ENCODE measurements at places on chromosomes 7 and 10.

DNA sequence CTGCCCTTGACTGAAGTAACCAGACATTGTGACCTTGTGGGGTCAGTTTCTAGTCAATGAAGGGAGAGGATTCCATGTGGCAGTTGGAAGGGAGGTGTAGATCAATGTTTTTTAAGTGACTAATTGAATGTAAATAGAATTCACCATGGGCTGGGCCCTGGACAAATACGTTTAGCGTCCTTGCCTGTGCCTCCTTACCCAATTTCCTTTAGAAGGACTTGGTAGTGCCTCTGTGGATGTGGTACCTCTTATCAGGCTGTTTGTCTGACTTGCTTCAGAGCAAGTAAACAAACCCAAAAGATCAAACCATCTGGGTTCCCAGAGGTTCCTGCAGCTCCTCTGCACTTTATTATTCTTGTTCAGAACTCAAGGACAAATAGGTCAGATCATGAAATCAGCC lies 4.3 kb upstream of the KAT6B start:
- DNase-seq, result no peak

DNA sequence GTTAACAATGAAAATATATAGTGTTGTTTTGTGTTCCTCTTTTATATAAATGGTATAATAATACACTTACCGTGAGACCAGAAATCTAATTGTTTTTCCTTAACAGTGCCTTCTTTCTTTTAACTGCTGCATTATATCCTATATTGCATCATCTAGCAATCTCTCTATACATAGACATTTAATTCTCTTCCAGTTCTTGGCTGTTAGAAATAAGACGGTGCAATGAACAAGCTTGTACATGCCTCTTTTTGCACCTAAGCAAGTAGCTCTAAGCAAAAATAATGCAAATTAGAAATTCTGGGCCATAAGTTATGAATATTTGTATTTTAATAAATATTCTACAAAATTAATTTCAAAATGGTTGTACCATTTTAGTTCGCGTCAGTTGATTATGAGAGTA lies 55.9 kb upstream of the AHR start:
- DNase-seq, result no peak

DNA sequence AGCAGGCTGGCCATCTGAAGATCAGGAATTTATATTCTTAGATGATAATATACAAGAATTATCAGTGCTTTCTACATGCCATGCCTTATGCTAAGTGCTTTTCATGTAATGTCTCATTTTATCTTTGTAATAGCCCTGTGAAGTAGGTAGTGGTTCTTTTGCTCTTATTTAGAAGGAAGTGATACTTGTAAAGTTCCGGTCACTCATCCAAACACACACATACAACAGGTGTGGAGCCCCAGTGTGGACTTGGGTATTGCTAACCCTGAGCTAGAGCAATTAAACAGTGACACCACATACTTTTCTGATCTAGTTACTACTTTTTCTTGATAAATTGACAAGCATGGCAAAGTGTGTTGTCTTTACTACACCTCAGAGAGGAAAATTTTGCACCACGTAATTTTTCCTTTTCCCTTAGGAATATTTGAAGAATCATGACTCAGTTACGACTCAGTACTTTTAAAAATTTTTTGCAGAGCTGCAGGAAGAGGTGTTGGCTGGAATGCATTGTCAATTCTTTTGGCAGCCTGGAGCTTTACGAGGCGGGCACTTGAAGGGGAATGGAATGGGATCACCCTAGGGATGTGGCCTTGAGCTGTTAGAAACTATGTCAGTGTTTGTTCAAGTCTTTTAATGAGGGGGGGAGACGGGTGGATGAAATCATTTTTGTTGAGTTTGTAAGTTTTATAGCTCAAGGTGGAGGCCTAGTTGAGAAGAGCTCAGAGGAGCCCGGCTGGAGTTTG lies 212.5 kb upstream of the CELF2 start:
- DNase-seq, result no peak

GRCh38 chr7:44062903-44063295 lies 2.5 kb downstream of the PGAM2 start:
- no peak for DNase-seq

- no peak for DNase-seq
These were observed 214.2 kb downstream of the ZNF248 start for GRCh38 chr10:37643187-37643586.

DNA sequence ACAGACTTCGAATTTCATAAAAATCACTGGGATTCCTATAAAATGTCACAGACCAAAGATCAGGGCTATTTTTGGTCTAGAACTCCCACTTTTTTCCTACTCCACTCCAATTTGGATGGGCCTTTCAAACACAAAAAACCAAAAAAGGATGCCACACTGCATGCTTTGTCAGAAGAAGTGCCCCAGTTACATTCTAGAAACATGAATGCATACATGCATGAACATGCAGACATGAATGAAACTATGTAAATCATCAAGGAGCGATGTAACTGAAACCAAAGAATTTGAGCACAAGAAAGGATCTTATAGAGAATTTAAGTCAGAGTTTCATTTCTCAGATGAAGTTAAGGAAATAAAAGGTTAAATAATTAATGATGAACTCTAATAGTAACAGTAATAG lies 31.8 kb upstream of the FAM133B start:
- DNase-seq, result no peak

DNA sequence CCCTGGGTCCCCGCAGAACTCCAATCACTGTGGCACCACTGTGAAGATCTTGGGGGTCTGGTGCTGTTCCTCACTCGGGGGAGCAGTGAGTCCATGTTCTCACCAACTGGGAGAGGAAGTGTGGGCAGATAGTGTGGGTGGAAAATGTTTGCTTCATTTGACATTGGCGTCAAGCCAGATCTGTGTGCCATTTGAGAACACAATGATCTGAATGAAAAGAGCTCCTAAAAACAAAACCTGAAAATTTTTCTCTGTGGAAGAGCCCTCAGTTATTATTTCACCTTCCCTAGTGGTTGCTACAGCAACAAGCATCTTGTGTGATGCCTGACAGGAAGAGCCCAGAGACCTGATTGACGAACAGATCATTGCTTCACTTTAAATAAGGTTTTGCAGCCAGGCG lies 125.6 kb downstream of the VIPR2 start:
- DNase-seq, result no peak

DNA sequence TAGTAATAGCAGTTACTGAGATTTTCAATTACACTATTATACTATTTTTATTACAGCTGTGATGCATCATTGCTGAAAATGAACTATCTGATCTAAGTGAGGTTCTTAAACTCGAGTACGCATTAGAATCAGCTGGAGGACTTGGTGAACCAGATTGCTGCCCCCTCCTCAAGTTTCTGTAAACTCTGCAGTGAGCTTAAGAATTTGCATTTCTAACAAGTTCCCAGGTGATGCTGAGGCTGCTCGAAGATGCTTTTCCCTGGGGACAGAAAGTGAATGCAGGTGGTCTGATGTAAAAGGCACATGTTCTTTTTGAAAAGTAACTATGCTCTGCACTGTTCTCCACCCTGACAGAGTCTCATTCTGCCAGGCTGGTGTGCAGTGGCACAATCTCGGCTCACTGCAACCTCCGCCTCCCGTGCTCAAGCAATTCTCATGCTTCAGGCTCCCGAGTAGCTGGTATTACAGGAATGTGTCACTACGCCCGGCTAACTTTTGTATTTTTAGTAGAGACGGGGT lies 12.5 kb downstream of the RNF133 start:
- no peak for DNase-seq

GRCh38 chr7:2606539-2606936 lies 25.2 kb upstream of the TTYH3 start:
- DNase-seq, result peak; percentile 53

DNA sequence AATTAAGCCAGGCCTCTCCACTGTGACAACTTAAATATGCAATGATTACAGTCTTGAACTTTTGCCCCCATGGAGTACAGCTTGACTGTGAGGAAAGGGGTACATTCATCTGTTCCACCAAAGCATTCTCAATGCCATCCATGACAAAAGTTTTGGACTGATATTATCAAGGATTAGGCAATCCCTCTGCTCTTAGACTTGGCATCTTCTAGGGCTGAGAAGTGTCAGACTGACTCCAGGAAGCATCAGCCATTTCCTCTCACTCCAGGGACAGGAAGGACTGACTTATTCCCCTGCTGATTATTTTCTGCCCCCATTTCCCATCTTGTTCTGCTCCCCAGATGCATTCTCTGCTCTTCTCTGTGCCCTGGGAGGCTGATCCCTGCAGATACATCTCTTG lies 69.7 kb downstream of the ZNF365 start:
- no peak for DNase-seq
